ENCODE measurements at places on chromosomes 3 and 15.

DNA sequence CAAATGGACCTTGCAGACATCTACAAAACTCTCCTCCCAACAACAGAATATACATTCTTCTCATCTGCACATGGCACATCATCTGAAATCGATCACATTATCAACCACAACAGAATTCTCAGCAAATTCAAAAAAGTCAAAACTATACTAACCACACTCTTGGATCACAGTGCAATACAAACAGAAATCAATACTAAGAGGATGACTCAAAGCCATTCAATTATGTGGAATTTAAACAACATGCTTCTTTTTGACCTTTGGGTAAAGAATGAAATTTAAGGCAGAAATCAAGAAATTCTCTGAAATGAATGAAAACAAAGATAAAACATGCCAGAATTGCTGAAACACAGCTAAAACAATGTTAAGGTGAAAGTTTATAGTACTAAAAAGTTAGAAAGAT is 358.1 kb downstream of the NSUN3 start:
- no peaks in the 10 kb centered on the region for H3K36me3 ChIP-seq
- no peaks in the 10 kb centered on the region for H3K27me3 ChIP-seq
- H3K27ac ChIP-seq = no peak overlapping the region
- H3K4me3 ChIP-seq = no peak overlapping the region
- H3K4me1 ChIP-seq = no peaks in the 10 kb centered on the region

- no peak for DNase-seq
- H3K36me3 ChIP-seq = peaks cover 8% of the 10 kb centered on the region
- no peaks in the 10 kb centered on the region for H3K27me3 ChIP-seq
- H3K4me3 ChIP-seq = no peak overlapping the region
Measured at GRCh38 chr15:72785841-72786240, 2.3 kb upstream of the ADPGK start.

- H3K27ac ChIP-seq = no peak overlapping the region
- H3K27me3 ChIP-seq = no peaks in the 10 kb centered on the region
- H3K4me1 ChIP-seq = peaks cover 14% of the 10 kb centered on the region
Measured at GRCh38 chr3:50609071-50609762, 2.4 kb downstream of the CISH start.

DNA sequence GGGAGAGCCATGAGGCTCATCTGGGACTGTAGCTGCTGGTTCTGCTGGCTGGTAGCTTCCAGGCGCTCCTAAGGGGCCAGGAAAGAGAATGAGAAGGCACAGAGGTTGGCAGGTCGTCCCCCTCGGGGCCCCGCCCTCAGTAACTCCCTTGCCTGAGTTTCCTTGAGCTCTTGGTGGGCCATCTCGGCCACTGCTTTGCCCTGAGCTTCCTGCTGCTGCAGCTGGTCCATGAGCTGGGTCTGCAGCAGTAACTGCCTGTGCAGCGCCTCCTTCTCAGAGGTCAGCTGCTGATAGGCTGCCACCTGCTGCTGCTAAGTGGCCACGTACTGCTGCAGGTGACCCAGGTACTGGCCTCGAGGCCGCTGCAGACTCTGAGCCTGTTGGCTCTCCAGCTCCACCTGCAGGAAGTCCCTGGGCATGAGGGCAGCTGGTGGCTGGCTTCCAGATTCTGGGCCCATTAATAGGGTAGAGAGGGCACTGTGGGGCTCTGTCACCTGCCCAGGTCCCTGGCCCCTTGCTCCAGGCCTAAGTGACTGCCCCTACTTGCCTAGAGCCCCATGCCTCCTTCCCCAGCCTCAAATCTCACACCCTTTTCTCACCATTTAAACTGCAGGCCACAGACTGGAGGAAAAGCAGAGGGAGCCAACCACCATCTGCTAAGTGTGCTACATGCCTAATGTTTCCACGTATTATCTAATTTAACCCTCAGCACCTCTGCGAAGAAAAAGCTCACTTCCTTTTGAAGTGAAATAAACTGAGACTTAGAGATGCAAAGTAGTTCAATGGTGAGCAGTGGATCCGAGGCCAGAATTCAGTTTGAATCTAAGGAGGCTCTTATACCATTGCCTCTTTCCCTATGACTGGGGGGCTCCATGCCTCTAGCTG is 10.8 kb upstream of the VPS33B start:
- no peak overlapping the region for H3K27ac ChIP-seq
- H3K36me3 ChIP-seq = no peaks in the 10 kb centered on the region
- peaks cover 6% of the 10 kb centered on the region for H3K4me1 ChIP-seq

GRCh38 chr15:100818927-100819326 is 60.7 kb upstream of the ALDH1A3 start:
- no peak for DNase-seq
- no peak overlapping the region for H3K4me3 ChIP-seq
- H3K4me1 ChIP-seq = no peaks in the 10 kb centered on the region
- H3K27me3 ChIP-seq = peaks cover 7% of the 10 kb centered on the region
- H3K27ac ChIP-seq = no peak overlapping the region

GRCh38 chr3:69567023-69567709 is 172.1 kb upstream of the MITF start:
- H3K4me1 ChIP-seq = no peaks in the 10 kb centered on the region
- no peak for DNase-seq
- no peak overlapping the region for H3K4me3 ChIP-seq
- H3K36me3 ChIP-seq = no peaks in the 10 kb centered on the region
- H3K27ac ChIP-seq = no peak overlapping the region
- no peaks in the 10 kb centered on the region for H3K27me3 ChIP-seq

GRCh38 chr15:86036243-86036642 is 43.4 kb upstream of the AGBL1 start:
- no peak overlapping the region for H3K4me3 ChIP-seq
- no peaks in the 10 kb centered on the region for H3K27me3 ChIP-seq
- DNase-seq = no peak
- no peaks in the 10 kb centered on the region for H3K36me3 ChIP-seq

GRCh38 chr3:74053970-74054516 is 429.3 kb upstream of the PDZRN3 start:
- no peak overlapping the region for H3K4me3 ChIP-seq
- H3K36me3 ChIP-seq = no peaks in the 10 kb centered on the region
- no peaks in the 10 kb centered on the region for H3K4me1 ChIP-seq
- no peaks in the 10 kb centered on the region for H3K27me3 ChIP-seq

GRCh38 chr15:46460431-46461094 is 825.7 kb downstream of the SQOR start:
- no peaks in the 10 kb centered on the region for H3K4me1 ChIP-seq
- H3K27me3 ChIP-seq = no peaks in the 10 kb centered on the region
- H3K27ac ChIP-seq = no peak overlapping the region
- H3K36me3 ChIP-seq = no peaks in the 10 kb centered on the region
- DNase-seq = no peak

DNA sequence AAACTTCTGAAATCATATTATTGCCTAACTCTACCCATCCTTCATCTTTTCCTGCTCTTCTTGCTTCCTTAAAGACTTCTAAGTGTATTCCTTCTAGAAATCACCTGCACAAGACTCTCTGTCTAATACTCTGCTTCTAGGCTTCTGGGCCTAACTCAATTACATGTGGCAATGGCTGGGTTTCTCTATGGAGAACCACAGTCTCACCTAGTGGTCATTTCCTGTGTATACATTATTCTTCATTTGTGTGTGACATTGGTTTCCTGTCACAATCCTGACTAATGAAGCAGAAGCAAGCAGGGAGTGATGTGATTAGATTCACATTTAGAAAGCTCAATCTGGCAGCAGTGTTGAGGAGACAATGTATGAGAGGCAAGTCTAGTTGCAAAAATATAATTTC is 16.9 kb upstream of the CLDN1 start:
- H3K4me3 ChIP-seq = no peak overlapping the region
- H3K27ac ChIP-seq = no peak overlapping the region
- no peak for DNase-seq
- no peaks in the 10 kb centered on the region for H3K4me1 ChIP-seq
- H3K36me3 ChIP-seq = no peaks in the 10 kb centered on the region
- no peaks in the 10 kb centered on the region for H3K27me3 ChIP-seq

DNA sequence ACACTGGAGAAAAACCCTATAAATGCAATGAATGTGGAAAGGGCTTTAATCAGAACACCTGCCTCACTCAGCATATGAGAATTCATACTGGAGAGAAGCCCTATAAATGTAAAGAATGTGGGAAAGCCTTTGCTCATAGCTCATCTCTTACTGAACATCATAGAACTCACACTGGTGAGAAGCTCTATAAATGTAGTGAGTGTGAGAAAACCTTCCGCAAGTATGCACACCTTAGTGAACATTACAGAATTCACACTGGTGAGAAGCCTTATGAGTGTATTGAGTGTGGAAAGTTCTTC is 7.4 kb upstream of the ZNF501 start:
- H3K36me3 ChIP-seq = peaks cover 3% of the 10 kb centered on the region
- H3K27ac ChIP-seq = no peak overlapping the region
- DNase-seq = no peak
- H3K4me3 ChIP-seq = no peak overlapping the region
- H3K27me3 ChIP-seq = peaks cover 2% of the 10 kb centered on the region

DNA sequence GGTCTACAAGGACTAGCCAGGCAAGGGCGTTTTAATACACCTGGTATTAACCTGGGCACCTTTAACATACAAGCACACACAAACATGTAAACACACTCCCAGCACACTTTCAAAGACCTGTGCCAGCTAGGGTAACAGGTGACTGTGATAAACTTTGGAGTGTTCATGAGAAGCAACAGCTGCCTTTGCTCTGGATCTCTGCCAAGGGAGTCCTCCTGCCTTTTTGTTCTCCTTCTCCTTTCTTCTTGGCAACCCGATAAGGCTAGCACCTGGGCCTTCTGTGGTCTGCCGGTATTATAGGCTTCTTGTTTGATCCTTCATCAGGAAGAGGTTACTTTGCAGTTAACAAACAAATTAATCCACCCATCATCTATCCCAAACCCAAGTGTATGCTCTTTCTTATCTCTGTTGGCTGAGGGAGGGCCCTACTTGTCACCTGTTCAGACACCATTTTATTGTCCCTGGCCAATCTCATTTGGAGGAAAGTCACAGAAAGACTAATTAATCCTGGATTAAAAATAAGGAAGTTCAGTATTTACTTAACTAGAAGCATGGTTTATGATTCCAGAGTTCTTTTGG is at the start of gene RETNLB:
TSS of gene RETNLB (minus strand) at position 7 of the 579 bp plus-strand sequence. CDS start 225 bp downstream, outside the sequence.
- no peak within 1 kb of the TSS for H3K4me3 ChIP-seq
- no peaks in the 10 kb centered on the region for H3K27me3 ChIP-seq
- H3K36me3 ChIP-seq = no peaks in the 10 kb centered on the region
- no peak within 1 kb of the TSS for H3K27ac ChIP-seq

- H3K36me3 ChIP-seq = peaks cover 29% of the 10 kb centered on the region
- DNase-seq = no peak
- no peak overlapping the region for H3K27ac ChIP-seq
- no peaks in the 10 kb centered on the region for H3K27me3 ChIP-seq
Measured at GRCh38 chr15:72758182-72758581, 25.4 kb downstream of the ADPGK start.

GRCh38 chr3:25033407-25034029 is 394.5 kb upstream of the RARB start:
- no peaks in the 10 kb centered on the region for H3K36me3 ChIP-seq
- peak; percentile 88 for DNase-seq
- H3K4me1 ChIP-seq = no peaks in the 10 kb centered on the region

- peaks cover 48% of the 10 kb centered on the region for H3K4me1 ChIP-seq
Measured at GRCh38 chr15:64016257-64016656, 30.0 kb downstream of the DAPK2 start.

DNA sequence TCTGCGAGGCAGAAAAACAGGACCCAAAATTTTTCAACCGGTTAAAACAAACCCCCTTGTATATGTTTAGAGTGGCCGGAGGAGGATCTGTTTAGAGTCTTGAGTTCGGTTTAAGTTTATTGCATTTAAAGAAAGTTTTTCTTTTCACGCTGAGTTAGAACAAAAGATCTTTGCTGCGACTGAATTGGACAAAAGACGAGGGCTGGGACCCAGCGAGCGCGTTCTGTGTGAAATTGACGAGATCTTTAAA is 9.8 kb downstream of the NR2F2 start:
- no peaks in the 10 kb centered on the region for H3K36me3 ChIP-seq
- no peak for DNase-seq
- no peaks in the 10 kb centered on the region for H3K27me3 ChIP-seq
- H3K4me1 ChIP-seq = no peaks in the 10 kb centered on the region
- no peak overlapping the region for H3K4me3 ChIP-seq

DNA sequence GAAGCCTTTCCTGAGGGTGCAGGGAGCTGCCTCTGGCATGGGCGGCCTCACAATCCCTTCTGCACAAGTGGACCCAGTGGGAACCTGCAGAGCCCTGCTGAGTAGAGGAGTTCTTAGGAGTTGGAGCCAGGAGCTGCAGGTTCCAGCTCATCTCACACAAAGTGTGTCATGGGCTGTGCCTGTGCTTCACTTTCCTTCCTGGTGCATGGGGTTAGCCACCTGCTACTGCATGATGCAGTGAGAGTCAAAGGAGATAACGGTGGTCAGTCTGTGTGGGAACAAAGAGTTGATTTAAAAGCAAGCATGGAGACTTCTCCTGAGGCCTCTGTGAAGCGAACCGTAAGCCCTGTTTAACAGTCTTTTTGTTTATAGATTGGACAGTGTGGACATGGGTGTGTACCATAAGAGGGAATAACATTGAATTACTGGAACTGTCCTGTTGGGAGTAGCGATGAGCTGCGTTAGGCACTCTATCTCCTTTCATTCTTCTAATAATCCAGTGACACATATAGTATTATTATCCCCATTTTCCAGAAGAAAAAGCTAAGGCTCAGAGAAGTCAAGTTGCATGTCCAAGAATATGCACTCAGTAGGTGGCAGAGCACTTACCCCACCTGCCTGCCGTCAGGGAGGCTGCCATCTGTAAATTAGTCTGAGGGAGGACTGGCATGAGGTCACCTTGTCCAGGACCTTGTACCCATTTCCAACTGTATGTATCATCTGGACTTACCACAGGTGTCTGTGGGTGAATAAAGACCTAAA is 68.7 kb upstream of the PRR23C start:
- H3K27ac ChIP-seq = no peak overlapping the region
- H3K4me3 ChIP-seq = no peak overlapping the region
- H3K27me3 ChIP-seq = no peaks in the 10 kb centered on the region
- H3K4me1 ChIP-seq = no peaks in the 10 kb centered on the region

GRCh38 chr15:40192942-40193341 is 32.1 kb downstream of the BUB1B start:
- no peaks in the 10 kb centered on the region for H3K4me1 ChIP-seq
- no peak for DNase-seq
- H3K27me3 ChIP-seq = no peaks in the 10 kb centered on the region
- no peak overlapping the region for H3K4me3 ChIP-seq
- H3K36me3 ChIP-seq = peaks cover 78% of the 10 kb centered on the region
- H3K27ac ChIP-seq = no peak overlapping the region

GRCh38 chr15:59491062-59491461 is 53.1 kb downstream of the FAM81A start:
- no peak overlapping the region for H3K4me3 ChIP-seq
- H3K27ac ChIP-seq = no peak overlapping the region
- H3K36me3 ChIP-seq = no peaks in the 10 kb centered on the region
- no peaks in the 10 kb centered on the region for H3K27me3 ChIP-seq
- H3K4me1 ChIP-seq = no peaks in the 10 kb centered on the region

- H3K27ac ChIP-seq = no peak overlapping the region
- H3K4me3 ChIP-seq = no peak overlapping the region
- H3K36me3 ChIP-seq = no peaks in the 10 kb centered on the region
- no peak for DNase-seq
Measured at GRCh38 chr3:139227827-139228226, 116.0 kb upstream of the MRPS22 start.

DNA sequence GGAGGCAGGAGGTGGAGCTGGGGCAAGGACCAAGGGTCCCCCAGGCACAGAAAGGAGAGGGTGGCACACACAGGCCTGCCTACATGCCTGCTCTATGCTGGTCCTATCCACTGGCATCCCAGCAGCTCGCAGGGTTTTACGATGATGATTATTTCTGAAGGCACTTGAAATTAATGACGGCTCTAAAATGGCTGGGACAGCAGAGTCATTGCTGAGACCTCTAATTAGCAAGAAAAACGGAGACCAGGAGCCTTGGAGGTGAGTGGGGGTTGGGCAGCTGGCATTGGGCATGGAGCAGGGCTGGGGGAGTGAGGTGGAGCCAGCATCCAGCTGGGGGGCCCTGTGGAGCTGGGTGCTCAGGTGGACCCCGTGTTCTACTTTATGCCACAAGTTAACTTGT is 3.5 kb upstream of the LINGO1 start:
- no peak overlapping the region for H3K27ac ChIP-seq
- H3K36me3 ChIP-seq = no peaks in the 10 kb centered on the region
- DNase-seq = no peak
- no peaks in the 10 kb centered on the region for H3K4me1 ChIP-seq
